AG09319 (cell line): ENCODE measurements at places on chromosomes 11 and 22.

- DNase-seq, result no peak
These were observed 188.6 kb upstream of the MTMR2 start for GRCh38 chr11:96112192-96113128.

DNA sequence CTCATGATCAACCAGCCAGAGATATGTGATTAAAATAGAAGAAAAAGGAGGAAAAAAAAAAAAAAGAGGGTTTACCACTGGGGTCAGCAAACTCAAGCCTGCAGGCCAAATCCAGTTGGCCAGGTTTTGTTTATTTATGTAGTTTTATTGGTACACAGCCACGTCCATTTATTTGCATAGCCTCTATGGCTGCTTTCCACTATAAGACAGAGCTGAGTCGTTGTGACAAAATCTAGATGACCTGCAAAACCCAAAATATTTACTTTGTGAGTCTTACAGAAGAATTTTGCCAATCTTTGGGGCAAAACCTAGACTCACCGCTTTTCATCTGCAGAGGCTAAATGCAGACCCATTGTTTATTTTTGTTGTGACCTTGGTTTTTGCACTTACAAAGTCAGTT, 87.1 kb downstream of the TENM4 start:
- DNase-seq, result no peak

- DNase-seq, result no peak
These were observed 613.8 kb downstream of the BRD1 start for GRCh38 chr22:49213731-49214352.

DNA sequence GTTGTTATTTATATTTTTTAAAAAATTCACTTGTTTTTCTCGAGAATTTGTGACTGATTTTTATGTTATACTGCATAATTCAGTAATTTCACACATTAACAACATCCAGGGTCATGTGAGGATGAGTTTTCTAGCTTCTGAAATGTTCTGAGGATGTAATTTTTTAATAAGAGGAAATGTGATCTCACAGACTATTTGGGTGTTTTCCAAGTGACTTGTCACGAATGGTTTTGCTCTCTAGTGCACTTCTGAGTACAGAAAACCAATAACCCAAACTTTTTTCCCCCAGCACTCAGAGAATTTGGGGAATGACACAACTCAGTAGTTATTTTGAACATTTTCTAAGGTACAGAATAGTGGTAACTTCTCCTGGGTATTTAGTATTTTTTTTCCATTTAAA, 821.1 kb upstream of the ARHGAP42 start:
- no peak for DNase-seq

DNA sequence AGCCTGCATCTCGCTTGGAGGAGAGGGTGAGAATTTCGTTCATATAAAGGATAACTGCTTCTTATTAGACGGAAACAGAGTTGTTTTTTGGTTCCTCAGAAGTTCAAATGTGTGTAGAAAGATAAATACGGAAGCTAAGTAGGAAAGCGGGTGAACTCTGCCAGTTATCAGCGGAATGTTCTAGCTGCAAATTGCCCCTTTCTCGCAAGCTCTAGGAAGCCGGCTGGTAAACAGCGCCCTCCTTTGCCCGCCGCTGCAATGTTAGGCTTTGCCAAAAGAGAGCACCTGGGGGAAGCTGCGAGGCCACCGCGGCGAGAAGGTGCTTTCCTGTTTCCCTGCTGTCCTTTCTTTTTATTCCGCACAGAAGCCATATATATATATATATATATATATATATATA, 67.0 kb downstream of the IGLL5 start:
- no peak for DNase-seq

GRCh38 chr11:19216021-19216420, 14.2 kb upstream of the CSRP3 start:
- DNase-seq, result no peak

DNA sequence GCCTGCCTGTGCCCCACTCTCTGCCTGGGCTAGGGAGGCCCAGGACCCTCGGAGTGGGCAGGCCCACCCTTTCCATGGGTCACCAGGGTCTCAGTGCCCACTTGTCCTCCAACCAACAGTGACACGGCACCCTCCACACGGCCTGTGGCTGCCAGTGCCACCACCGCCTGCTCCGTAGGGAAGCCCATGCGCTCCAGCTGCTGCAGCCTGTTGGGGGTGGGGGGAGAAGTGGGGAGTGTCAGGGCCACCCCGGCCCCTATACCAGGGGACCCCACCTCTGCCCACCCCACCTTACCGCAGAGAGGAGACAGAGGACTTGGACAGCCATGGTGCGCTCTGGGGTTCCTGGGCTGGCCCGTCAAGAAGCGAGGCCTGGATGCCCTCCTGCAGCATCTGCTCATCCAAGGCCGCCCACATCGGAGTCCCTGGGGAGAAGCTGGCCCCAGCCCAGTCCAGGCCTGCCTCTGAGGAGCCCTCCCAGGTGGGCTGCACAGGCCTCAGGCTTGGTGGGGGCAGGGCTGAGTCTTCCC, 7.7 kb downstream of the RHBDD3 start:
- DNase-seq, result no peak

- no peak for DNase-seq
These were observed 721.2 kb downstream of the LUZP2 start for GRCh38 chr11:25218036-25218435.

GRCh38 chr11:67045314-67045713, 11.3 kb upstream of the RHOD start:
- no peak for DNase-seq

DNA sequence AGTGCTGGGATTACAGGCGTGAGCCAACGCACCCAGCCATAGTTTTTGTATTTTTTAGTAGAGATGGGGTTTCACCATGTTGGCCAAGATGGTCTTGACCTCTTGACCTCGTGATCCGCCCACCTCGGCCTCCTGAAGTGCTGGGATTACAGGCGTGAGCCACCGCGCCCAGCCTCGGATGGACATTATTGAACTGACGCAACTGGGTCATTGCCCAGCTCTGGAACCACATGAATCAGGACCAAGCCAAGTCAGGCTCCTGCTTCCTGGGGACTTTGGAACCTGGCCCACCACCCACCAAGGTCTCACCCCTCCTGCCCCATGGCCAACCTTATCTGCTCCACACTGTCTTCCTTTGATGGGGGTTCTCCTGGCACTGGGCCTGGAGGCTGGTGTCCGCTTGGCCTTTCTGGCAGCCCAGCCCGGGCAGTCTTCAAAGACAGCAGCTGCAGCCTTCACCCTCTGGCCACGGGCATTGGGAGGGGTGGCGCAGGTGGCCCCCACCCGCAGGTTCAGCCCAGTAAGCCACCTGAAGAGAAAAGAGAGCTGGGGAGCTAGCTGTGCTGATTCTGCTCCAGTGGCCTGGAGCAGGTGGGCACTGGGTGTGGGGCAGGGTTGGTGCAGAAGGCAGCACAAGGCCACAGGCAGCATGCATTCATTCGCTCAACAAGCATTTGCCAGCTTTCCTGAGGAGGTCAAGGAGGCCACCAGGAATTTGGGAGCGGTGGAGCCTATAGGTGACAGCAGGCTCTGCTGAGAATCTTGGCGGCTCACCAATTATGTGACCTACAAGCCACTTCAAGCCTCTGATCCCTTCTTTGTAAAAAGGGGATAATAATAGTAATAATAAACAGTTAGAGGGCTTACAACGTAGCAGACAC, 5.7 kb downstream of the CHADL start:
- DNase-seq, result no peak

- DNase-seq, result no peak
These were observed 66.2 kb downstream of the TNRC6B start for GRCh38 chr22:40243891-40244290.

DNA sequence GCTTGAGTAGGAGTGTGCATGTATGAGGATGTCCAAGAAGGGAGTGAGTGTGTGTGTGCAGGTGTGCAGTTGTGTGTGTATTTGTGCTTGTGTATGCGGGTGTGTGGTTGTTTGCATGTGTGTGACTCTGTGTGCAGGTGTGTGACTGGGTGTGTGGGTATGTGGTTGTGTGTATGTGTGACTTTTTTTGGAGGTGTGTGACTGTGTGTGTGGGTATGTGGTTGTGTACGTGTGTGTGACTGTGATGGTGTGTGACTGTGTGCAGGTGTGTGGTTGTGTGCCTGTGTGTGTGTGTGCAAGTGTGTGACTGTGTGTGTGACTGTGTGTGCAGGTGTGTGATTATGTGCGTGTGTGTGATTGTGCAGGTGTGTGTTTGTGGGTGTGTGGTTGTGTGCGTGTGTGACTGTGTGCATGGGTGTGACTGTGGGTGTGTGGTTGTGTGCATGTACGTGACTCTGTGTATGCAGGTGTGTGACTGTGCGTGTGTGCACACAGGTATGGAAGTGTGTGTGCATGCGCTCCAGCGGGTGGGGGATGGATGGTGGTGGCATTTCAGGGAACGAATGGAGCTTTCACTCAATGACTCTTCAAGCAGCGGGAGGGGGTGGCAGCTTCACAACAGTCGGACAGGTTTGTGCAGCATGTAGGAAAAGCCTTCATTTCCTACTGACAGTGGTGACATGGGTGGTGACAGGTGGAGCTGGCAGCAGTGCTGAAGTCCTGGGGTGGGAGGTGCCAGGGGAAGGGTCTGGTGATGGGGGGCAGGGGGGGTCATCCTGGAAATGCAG, 47.6 kb downstream of the CACNA1I start:
- DNase-seq, result no peak

DNA sequence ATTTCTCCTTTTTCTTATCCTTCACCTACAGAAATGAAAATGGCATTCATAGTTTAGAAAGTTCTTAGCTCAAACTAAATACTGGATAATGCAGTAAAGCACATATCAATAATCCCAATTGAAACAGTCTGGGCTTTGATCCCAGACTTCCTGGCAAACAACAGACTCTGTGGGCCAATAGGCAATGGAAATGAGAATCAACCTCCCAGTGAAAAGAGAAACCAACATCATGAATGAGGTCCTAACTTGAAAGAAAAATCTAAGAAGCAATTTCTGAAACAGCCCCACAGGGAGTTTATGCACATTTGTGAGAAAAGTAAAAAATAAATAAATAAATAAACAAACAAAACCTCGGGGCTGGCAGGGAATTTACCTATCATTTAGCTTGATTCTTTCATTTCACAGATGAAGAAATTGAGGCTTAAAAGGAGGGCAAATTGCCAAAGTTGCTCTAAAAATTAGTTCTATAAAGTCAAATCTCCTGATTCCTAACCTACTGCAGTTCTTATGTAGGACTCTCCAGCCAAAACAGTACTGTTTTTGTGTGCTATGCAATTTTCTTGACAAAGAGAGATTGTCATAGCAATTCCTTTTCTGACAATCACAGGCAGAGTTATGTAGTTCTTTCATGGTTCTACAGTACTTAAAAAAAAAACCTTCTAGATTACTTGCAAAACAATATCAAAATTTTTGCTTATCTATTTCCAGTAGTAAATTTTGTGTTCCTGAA, 265.8 kb downstream of the GRM5 start:
- DNase-seq, result no peak
